ENCODE measurements at places on chromosomes 4 and X.

GRCh38 chr4:124863040-124863545 lies 150.6 kb upstream of the ANKRD50 start:
- no peak for DNase-seq

DNA sequence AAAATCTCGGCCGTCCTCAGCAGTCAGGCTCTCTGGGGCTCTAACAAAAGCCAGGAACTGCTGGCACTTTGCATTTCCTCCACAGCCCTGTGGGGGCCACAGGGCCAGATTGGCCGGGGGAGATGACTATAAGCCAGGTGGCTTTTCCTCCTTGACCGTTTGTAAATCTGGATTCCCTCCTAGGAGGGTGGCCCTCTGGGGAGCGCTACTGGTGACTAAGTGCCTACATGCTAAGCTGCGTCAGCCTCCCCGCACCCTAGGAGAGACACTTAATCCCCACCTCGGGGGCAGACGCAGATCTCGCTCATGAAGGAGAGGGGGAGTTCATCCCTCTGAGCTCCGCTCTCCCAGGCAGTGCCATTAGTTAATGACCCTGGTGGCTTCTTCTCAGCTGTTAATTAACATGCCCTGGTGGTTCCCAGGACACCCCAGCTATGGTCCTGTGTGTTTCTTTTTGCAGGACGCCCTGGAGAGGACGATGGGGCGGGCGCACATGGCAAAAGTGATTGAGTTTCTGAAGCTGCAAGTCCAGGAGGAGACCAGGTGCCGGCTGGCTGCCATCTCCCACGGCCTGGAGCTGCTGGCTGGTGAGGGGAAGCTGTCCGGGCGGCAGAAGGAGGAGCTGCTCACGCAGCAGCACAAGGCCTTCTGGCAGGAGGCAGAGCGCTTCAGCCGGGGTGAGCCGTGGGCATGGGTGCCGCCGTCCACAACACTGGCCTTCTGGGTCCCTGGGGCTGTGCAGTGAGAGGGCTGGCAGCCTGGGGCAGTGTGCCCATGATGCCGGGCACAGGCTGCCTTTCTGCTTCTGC lies 41.6 kb downstream of the EVC start:
- DNase-seq: no peak

DNA sequence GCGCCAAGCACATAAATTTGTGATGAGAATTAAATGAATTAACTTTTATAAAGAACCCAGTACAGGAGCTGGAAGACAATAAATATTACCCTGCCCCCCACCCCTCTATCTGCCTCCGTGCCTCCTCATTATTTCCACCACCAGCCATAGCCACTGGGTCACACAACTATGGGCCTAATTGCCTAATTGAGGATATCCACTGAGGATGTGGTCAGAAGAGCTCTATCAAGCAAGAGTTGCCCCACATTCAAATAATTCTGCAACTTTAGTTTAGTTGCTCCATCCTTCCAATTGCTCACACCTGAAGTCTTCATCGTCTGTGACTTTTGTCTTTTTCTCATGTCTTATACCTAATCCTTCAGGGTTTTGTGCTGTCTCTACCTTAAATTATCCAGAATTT lies 9.5 kb upstream of the CXCL8 start:
- no peak for DNase-seq

GRCh38 chr4:11152684-11153083 lies 276.0 kb downstream of the HS3ST1 start:
- DNase-seq: no peak

- no peak for DNase-seq
These were observed 787.8 kb downstream of the STIM2 start for GRCh38 chr4:27648416-27648815.

DNA sequence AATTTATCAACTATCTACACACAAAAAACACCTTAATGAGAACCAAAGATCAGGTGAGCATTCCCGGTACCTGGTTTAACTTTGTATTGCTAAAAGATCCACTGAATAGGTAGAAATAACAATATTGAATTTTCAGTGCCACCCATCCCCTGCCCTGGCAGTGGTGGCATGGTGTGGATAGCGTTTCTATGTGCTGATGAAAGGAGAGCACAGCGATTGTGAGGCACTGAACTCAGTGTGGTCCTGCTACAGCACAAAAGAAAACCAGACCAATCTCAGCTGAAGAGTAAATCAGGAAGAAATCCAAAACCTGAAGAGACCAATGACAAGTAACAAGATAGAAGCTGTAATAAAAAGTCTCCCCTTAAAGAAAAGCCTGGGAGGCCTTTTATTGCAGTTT lies 984.6 kb upstream of the AGA start:
- DNase-seq: no peak

DNA sequence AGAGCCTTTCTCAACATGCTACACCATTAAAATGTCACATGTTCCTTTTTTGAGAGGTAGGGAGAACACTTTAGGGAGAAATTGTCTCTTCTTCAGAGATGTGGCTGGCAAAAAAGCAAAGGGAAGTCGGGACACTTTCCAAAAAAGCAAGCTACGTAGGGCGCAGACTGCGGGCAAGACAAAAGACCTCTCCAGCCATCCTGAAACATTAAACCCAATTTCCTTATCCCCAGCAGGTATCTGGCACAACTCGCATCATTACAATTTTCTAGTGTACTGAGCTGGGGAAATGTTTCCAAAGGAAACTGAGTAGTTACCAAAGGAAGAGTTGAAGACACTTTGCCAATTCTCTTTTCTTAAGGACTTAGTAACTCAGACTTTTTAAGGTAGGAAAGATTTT lies 116.0 kb downstream of the PACRGL start:
- DNase-seq: no peak

DNA sequence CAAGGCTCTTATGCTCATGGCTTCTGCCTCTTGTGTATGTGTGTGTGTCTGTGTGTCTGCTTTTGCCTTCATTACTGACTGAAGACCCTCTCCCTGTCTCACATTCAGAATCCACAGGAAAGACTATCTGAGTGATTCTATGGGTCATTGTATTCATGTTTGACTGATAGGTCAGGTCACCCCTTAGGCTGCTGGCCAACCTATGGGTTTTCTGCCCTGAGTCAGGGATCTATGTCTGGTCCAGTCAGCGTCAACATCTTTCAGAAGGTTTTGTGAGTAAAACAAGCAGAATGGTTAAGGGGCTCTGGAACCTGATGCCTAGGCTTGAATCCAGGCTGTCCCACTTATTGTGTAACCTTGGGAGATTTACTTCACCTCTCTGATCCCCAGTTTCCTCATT lies 30.5 kb downstream of the NHSL2 start:
- DNase-seq: no peak

- DNase-seq: no peak
These were observed 4.2 kb upstream of the ERVMER34-1 start for GRCh38 chr4:52755426-52755825.

- DNase-seq: no peak
These were observed 1258.0 kb upstream of the IGFBP7 start for GRCh38 chr4:58368221-58368620.

Data from BJ (cell line).